ENCODE measurements at places on chromosomes 1 and 21.

DNA sequence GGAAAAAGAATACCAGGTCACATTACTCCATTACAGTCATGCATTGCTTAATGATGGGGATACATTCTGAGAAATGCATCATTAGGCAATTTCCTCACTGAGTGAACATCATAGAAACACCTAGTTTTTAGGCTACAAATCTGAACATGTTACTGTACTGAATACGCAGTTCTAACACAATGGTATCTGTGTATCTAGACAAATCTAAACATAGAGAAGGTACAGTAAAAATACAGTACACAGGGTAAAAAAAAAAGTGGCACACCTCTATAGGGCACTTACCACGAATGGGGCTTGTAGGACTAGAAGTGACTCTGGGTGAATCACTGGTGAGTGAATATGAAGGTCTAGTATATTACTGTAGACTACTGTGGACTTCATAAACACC, 115.7 kb downstream of the AKT3 start:
- no peak for DNase-seq

DNA sequence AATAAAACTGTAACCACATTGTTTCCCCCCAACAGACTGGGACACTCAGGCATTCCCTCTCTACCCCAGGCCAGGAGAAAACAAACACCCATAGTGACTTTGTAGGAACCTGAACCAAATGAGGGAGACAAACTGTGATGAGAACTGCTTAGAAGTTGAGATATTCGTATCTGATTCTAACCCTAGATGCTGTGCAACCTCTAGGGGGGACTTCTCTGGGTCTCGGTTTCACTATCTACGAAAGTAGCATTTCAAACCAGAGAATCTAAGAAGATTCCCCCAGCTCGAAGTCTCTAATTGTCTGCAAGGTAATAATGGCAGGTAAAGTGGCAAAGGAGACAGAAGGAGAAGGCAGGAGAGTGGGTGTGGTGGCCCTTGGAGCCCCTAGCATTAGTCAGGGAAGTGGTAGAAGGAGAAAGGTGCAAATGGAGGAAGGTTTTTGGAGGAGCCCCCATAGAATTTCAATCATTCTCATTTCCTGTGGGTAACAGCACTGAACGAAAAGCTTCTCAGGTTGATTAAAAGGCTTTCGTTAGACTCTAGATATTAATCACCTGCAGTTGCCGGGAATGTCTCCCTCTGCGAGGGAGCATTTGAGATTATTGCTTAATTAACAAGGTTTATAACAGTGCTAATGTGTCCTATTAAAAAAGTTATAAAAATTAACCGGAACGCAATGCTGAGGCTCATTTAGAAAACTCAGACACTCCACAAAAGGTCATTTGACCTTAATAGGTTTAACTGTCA, 46.4 kb downstream of the BEND5 start:
- no peak for DNase-seq

DNA sequence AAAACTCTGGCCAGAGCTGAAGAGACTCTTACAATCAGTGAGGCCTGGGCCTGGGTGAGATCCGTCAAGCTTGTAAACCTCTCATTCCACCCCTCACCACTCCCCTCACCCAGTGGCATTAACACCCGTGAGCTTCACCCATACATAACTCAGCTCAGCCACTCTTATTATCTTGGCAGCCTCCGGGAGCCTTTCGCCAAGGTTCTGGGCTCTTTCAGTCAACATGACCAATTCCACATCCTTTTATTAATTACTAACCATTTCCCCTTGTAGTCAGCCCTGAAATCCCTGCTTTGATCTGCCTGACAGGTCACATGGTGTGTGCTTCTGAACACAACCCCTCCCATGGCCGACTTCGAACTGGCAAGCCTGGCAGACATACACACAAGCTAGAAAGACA, 134.8 kb downstream of the SETD4 start:
- DNase-seq: no peak

DNA sequence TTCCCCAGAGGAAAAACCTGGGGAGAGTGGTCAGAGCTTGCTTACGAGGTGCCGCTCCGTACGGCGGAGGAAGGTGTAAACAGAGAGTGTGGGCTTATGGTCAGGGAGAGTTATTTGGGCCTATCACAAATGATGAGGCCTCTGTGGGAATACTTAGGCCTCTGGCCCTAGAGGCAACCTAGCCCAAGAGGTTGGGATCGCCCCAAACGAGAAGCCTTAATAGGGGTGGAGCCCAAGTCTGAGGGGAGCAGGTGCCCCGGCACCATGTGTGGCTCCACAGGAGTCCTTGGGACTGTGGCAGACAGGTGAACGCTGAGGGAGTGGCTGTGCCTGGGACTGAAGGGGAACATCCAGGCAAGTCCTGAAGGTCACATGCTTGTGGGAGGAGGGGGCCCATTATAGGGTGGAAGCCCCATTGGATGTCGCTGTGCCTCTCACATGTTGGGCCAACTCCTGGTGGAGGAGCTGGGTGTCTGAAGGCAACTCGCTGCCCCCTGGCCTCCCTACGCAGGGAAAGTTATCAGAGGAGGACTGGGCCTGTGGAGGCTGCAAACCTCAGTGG, 135.1 kb downstream of the ZSCAN20 start:
- DNase-seq: no peak

All from bone marrow (tissue), 2 donors.